ENCODE measurements at places on chromosomes 3 and 15.
A peak's percentile ranks its signal among the peaks of the same experiment; 100 is the strongest.

DNA sequence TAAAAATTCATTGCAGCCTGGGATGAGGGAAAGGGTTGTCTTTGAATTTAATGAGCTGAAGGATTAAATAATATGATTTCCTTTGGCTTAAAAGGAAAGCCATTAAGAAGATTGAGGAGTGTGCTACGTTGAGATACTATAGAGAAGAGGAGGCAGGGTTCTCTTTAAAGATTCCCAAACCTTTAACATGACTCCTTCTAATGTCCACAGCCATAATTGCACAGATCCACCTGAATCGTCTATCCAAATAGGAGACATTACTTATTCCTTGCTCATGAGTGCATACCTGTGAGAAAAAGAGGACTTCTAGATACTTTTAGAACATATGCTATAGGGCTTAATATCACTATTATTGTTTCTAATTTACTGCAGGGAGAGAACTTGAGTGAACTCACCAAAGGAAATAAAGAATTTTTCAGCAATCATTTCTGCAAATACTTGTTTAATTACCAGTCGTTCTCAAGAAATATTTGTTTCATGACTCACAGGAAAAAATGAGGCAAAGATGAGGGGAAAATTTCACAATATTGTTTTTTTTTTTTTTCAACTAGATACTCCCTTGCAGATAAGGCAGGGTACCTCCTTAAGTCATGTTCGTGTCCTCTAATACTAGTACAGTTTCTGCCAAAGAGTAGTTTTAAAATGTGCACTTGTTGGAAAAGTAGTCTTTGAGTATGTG is 8.9 kb upstream of the SUCNR1 start:
- no peak for DNase-seq

- DNase-seq = no peak
Observed at GRCh38 chr3:143002083-143002712, 828 bp downstream of the U2SURP start.

DNA sequence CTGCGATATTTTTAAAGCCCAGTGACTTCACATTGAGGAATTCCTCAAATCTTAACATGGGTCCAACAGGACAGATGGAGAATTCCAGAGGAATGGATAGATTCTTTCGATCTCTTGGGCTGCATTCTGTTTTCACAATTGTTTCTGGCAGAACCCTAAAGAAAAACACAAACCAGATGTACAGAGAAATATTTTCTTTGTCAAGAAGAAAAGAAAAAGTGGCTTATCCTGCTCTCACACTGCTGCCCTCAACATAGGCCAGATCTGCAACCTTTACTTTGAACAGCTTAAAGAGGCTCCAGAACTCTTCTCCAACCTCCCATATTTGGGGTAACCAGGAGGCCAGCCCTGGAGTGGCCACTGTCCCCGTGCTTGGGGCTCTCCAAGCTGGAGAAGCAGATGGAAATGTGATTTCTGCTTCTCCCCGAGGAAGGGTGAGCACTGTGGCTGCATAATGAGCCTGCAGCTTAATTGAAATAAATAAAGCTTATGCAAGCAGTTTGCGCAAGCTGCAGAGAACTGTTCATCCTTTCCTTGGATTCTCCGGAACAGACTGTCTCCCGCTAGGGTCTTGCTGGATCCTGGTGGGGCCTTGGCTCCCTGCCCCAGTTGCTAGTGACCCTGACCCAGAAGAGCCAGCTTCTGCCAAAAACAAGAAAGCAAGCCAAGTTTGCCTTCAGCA is 453.2 kb upstream of the PROK2 start:
- DNase-seq = no peak

- no peak for DNase-seq
Observed at GRCh38 chr15:90840157-90840855, 28.1 kb upstream of the FURIN start.

DNA sequence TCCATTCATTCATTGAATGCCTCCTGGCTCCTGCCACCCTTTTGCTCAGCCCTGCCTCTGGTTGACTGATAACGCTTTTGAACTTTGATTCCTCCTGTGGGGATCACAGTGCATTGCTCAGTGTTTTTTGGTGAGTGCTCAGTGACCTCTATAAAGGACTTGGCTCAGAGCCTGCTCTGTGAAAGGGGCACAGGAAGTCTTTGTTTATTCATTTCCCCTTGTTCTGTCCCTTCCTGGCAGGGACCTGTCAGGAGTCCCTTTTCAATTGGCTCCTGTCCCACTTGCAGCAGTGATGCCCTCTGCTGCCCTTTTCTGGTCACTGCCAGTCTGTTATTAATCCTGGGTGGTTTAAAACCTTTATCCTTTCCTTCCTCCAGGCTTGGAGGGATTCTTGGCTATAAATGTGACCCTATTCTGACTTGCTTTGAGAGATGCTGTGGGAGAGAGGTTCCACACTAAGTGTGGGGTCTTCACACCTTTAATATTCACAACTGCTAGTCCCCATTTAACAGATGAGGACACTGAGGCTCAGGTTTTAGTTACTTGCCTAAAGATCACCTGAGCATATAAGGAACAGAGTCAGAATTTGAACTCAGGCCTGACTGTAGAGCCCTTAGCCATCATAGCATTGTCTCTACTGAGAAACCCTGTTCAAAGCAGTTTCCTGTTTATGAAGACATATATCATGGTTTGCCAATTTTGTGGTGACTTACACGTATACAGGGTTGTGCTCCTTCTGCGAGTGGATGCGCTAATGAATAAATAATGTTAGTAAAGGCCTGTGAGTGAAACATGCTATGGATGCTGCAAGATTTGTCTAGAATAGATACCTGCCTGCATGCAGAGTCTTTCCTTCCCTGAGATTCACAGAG is 23.2 kb upstream of the TATDN2 start:
- DNase-seq = peak; percentile 67

- DNase-seq = no peak
Observed at GRCh38 chr15:92157666-92158298, 235.9 kb upstream of the ST8SIA2 start.

DNA sequence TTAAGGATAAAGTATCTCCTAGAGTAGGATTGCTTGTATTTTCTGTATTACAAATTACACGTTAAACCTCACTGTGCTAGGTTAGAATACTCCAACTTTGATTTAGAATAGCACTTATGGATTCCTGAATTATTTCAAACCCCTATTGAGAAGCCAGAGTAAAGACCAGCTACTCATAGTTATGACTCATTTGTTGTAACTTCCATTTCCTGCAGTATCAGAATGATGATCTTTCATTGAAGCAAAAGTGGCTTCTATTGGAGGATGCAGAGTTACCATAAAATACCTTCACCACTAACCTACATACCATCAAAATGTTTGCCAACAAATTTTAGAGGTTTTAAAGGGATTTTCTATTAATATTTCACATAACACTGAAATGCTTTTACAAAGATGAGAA is 1322.7 kb upstream of the ALCAM start:
- DNase-seq = no peak

- DNase-seq = no peak
Observed at GRCh38 chr3:58462829-58463180, 29.1 kb upstream of the KCTD6 start.

DNA sequence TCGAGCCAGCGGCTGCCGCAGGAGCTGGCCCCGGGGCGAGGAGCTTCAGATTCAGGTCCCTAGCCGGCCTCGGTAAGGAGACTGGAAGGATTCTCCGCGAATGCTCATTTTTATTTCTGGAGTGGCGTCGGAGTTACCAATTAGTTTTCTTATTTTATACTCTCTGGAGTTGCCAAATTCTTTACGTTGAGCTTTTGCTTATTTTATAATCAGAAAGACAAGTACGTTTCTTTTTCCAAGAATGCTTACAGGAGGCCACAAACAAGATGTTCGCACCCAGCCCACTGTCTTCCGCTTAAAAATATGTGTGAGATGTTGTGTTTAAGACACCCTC is 453 bp upstream of the GPR156 start:
- DNase-seq = no peak

DNA sequence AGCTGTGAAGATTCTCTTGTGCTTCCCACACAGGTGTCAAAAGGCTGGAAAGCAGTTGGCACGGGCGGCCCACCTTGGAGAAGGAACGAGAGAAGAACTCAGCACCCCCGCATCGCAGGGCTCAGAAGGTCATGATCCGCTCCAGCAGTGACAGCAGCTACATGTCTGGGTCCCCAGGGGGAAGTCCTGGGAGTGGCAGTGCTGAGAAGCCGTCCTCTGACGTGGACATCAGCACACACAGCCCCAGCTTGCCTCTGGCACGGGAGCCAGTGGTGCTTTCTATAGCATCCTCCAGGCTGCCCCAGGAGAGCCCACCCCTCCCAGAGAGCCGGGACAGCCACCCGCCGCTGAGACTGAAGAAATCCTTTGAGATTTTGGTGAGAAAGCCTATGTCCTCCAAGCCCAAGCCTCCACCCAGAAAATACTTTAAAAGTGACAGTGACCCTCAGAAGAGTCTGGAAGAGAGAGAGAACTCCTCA is 31.4 kb downstream of the STARD5 start:
- DNase-seq = no peak

- no peak for DNase-seq
Observed at GRCh38 chr15:87416591-87417257, 839.8 kb downstream of the NTRK3 start.

DNA sequence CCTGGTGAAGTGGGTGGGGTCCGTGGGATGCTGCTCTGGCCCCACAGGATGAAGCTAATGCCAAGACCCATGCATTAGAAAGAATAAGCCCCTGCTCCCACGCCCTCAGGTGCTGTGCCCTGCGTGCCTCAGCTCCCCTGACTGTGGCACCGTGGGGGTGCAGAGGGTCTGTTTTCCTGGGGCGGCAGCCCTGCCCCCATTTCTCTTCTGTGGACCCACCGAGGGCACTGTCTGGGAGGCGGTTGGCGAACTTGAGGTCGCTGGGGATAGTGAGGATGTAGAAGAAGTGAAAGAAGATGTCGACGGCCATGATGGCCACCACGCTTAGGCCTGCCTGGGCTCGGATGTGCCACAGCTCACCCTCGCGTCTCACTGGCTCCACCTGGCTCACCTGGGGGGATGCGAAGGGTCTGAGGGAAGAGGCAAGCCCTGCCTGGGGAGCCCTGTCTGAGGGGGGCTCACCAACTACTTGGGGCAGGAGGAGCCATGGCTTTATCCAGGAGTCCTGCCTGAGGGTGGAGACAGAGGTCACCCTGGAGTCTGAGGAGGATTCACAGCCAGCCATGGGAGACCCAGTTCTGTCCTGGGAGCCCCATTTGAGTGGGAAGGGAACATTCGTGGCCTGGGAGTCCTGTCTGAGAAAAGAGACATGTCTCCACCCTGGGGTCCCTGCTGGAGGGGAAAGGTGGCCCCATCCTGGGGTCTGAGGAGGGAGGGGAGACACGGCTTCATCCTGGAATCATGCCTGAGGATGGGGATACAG is 5.1 kb downstream of the HHATL start:
- peak; percentile 17 for DNase-seq

- DNase-seq = no peak
Observed at GRCh38 chr3:180980611-180981010, 8.9 kb downstream of the DNAJC19 start.

GRCh38 chr3:73073091-73073707 is 11.7 kb downstream of the EBLN2 start:
- no peak for DNase-seq

DNA sequence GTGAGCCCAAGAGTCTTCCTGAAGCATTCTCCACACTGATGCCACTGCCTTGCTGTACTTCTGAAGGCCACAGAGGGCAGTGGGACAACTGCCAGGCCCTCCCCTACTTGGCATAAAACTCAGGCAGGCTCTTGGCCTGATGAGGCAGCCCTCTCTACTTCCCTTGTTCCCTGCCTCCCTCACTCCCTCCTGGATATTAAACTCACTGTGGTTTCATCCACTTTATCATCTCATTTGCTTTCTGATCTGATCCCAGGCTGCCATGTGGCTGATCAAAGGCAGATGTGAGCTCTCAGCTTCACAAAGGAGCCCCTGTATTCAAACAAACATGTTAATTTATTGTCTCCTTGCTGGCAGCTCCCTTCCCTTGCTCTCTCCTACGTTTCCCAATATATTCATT is 533.5 kb downstream of the IGSF11 start:
- DNase-seq = no peak

DNA sequence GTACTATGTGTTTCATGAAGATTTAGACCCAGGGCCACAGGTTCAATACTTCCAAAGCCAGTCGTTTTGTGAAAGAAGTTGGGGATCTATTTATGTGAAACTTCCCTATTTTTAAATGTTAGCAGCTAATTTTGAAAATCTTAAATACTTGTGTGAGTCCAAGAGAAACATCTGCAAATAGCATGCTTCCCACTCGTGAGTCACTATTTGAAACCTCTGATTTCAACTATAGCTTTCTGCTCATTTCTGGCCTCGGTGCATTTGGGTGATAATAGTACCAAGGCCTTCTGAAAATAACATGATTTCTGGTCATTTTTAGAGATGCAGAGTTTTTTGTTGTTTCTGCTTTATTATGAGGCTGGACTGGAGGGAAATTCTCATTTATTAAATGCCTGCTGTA is 110.0 kb downstream of the OPA1 start:
- DNase-seq = no peak

DNA sequence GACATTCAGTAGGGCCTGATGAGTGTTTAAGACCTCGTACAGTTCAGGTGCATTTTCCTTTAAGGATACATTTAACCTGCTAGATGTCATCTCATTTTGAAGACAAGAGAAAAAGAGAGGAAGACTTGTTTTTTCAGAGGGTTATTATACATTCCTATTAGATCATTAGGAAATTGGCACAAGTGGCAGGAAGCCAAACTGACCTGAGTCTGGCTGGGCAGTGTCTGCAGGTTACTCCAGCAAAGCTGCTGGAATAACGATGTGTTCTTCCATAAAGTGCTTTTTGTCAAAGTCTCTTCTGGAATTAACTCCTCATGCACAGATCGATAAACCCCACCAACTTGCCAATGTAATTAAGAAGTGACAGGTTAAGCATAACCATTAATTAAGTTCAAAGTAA is 396.4 kb upstream of the TPRG1 start:
- no peak for DNase-seq

GRCh38 chr15:100301910-100302431 is 39.8 kb downstream of the ADAMTS17 start:
- no peak for DNase-seq

DNA sequence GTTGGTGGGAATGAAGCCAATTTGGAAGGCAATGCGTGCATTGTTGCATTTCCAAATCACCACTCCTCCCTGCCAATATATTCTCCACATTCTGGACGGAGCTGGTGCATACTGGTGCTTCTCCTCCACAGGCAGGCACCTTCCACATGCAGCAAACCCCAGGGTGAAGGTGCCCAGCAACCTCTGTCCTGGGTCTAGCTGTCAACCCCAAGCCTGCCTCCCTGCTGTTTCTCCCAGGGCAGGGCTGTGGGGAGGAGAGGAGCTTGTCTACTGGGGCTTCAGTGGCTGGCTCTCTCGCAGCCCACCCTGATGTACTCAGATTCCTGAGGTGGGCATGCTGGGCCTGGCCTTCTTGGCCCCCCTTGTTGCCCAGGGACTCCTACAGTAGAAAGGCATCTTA is 20.1 kb downstream of the GASK1A start:
- no peak for DNase-seq

- DNase-seq = no peak
Observed at GRCh38 chr3:23277688-23278087, 74.6 kb downstream of the UBE2E2 start.

DNA sequence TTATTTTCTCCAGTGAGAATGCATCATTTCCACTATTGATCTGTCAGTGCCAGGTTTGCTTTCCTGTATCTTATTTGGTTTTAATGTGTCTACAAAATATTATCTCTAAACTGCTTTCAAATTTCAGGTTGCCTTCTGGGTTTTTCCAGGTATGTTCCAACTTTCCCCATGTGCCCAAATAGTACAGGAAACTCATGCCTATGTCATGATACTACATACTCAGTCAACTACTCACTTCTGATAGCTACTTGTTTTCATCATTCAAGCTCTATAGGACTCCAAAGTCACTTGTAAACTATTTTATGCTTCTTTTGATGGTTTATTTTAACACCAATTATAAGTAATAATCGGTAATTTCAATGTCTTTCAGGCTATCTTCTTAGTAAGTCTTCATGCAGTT is 134.8 kb upstream of the TTC14 start:
- no peak for DNase-seq

GRCh38 chr15:67116742-67117141 is 51.3 kb downstream of the SMAD3 start:
- no peak for DNase-seq

All from omental fat pad (tissue), 4 donors.